ENCODE measurements at places on chromosomes 16 and 17. TPM values are rescaled to one million over a fixed set of nuclear protein-coding genes. Genes with fewer than 3 reads are reported as not detected.

PIGQ gene
- total RNA-seq: 27.7 TPM

MARCHF10 gene
- under 0.01 TPM for total RNA-seq

SRL gene
- under 0.01 TPM for total RNA-seq

ATF7IP2 gene
- total RNA-seq: 5.3 TPM

TXNL4B gene
- 3.6 TPM for total RNA-seq

HP gene
- total RNA-seq: not detected

FBXO39 gene
- not detected for total RNA-seq

NLRP1 gene
- 10.2 TPM for total RNA-seq

TBC1D3H gene
- total RNA-seq: not detected

EPX gene
- not detected for total RNA-seq

GFAP gene
- total RNA-seq: not detected

DEXI gene
- 60.2 TPM for total RNA-seq

KRTAP4-1 gene
- total RNA-seq: not detected

TBC1D28 gene
- total RNA-seq: not detected

SLC39A11 gene
- total RNA-seq: 23.2 TPM

FOXF1 gene
- total RNA-seq: not detected

DBNDD1 gene
- total RNA-seq: 7.5 TPM

CCL3 gene
- not detected for total RNA-seq

C17orf67 gene
- total RNA-seq: 0.64 TPM

ITGAL gene
- not detected for total RNA-seq

GNGT2 gene
- not detected for total RNA-seq

PRKCB gene
- 0.21 TPM for total RNA-seq

HES7 gene
- total RNA-seq: 1.5 TPM

NUP93 gene
- total RNA-seq: 43.9 TPM

CES4A gene
- 2.2 TPM for total RNA-seq

LITAF gene
- 109 TPM for total RNA-seq

CD300H gene
- total RNA-seq: not detected

CDK10 gene
- 51.3 TPM for total RNA-seq

HSD3B7 gene
- 25.5 TPM for total RNA-seq

TP53TG3B gene
- total RNA-seq: not detected

ZNF594 gene
- total RNA-seq: 2.3 TPM

TMEM114 gene
- total RNA-seq: not detected

EPN3 gene
- total RNA-seq: 11.1 TPM

GPR179 gene
- 0.24 TPM for total RNA-seq

SLC16A3 gene
- 277 TPM for total RNA-seq

GAST gene
- total RNA-seq: not detected

DNAH2 gene
- not detected for total RNA-seq

STUB1 gene
- 166 TPM for total RNA-seq

All from tracheal epithelial cell (primary cell).